Stimulated activated CD8-positive, alpha-beta memory T cell treated with anti-CD3 and anti-CD28 coated beads, Interleukin-7, amount 100 ng/mL, for 1 hour (primary cell): ENCODE measurements at places on chromosomes 6 and 20.

GRCh38 chr6:132490478-132491204 is 22.3 kb downstream of the STX7 start:
- no peak for DNase-seq

- no peak for DNase-seq
These were observed 5.9 kb downstream of the CALHM6 start for GRCh38 chr6:116467096-116467495.

DNA sequence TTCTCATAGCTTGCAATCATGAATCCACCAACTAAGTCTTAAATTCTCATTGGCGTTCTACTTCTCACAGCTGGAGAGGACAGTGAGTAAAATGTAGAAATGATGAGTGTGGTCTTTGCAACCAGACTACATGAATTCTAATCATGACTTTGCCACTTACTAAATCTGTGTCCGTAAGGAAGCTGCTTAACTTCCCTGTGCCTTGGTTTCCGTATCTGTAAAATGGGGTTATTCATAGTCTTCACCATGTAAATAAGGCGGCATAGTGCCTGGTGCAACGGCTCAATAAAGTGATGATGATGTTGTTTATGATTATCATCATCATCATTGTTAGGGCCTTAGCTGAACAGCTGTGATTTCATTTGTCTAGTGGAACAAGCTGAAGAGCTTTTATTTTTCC is 12.6 kb downstream of the CFAP206 start:
- no peak for DNase-seq

- no peak for DNase-seq
These were observed 22.6 kb upstream of the GPR6 start for GRCh38 chr6:109955491-109955890.

GRCh38 chr6:15510536-15511247 is 152.1 kb downstream of the DTNBP1 start:
- no peak for DNase-seq

DNA sequence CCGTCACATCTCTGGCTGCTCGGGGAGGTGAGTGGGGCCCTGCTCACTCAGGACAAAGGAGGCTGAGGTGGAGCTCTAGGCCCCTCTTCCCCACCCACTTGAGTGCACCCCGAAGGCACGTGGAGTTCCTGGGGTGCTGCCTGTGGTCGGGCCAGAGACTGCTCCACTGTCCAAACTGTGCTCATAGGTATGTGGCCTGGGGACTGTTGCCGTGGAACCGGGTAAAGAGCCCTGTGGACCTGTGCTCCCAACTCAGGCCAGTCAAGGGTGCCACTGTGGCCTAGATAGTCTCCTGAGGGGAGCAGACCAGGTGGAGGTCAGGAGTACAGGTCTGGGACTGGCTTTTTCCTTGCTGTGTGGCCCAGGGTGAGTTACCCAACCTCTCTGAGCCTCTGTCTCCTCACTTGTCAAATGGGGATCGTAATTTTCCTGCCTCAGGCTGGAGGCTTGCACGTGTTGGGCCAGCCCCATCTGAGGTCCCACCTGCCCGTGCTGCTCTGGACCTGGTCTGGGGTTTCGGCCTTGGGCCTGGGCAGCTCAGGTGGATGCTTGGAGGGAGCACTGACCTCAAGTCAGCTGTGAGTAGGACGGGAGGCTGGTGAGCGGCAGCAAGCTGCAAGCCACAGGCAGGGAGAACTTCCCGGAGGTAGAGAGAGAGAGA is 12.4 kb upstream of the NPBWR2 start:
- no peak for DNase-seq

GRCh38 chr6:114432400-114432799 is 89.6 kb upstream of the HS3ST5 start:
- no peak for DNase-seq

DNA sequence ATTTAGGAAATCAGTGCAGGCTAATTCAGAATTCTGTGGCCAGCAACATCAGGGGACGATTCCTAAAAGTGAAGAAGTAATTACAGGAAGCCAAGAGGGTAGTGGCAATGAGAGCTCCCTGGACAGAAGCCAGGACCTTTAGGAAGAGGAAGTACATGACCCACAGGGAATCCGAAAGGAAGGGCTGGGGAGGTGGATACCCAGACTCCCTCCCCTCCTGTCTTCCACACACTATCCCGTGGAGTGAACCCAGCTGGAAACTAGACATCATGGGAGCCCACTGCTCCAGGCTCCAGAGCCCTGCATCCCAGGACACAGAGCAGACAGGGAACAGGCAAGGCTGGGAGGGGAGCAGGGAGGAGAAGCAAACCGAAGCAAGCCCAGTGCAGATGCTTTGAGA is 83.0 kb downstream of the SNX5 start:
- no peak for DNase-seq

DNA sequence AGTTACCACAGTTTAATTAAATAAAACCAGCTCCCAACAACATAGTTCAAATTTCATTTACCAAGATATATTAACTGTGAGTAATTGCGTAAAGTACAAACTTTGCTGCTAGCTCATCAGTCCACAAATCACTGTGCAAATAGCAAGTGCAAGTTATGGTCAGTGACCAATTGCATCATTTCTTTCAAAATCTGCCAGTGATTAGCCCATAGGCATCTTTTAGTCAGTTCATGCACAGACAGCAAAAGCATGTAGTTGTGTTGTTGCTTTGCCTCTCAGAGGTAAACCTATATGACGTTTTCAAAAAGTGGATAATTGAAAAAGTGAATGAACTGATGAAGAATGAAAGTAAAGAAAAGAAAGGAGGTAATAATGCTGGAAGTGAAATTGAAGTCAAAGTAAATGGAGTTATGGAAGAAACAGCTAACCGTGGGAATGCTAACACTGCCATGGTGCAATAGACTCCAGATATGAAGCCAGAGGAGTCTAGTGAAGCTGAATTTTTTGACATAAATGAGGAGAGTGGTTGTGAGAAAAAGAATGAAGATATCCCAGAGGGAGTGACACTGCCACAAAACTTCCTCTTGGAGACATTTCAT is 36.5 kb downstream of the ENPP1 start:
- no peak for DNase-seq

DNA sequence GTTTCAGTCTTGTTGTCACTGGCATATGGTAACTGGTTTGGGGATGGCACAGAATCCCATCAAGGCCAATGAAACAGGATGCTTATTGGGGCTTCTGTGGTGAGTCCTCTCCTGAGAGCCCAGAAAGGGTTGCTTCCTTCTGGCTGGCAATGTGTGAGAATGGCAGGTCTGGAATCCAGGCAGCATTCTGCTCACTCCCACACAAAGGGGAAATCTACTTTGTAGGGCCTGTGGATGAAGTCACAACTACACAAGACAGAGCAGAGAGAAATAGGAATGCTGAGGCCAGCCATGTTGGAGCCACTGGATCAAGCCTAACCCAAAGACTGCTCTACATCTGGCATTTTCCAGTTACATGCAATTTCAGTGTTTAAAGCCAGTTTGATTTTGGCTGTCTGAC is 15.7 kb downstream of the PLAGL2 start:
- DNase-seq: no peak

GRCh38 chr20:36493051-36493800 is 48.1 kb upstream of the MYL9 start:
- DNase-seq: no peak

DNA sequence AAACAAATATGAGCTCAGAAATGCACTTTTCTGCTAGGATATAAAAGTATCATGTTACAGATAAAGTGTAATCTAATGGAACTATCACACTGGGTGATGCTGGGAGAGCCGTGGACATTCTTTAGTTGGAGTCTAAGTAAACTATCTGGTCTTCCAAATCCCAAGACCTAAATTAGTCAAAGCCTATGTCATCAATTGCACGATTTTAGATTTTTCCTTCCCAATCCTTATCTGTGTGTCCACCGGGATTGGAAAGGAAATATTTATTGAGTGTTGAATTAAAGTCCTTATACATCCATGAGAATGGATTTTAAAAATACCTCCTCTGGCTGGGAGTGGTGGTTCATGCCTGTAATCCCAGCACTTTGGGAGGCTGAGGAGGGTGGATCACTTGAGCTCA is 19.6 kb upstream of the MRAP2 start:
- DNase-seq: no peak

GRCh38 chr6:13336553-13336952 is 8.2 kb upstream of the TBC1D7 start:
- DNase-seq: peak; percentile 40

DNA sequence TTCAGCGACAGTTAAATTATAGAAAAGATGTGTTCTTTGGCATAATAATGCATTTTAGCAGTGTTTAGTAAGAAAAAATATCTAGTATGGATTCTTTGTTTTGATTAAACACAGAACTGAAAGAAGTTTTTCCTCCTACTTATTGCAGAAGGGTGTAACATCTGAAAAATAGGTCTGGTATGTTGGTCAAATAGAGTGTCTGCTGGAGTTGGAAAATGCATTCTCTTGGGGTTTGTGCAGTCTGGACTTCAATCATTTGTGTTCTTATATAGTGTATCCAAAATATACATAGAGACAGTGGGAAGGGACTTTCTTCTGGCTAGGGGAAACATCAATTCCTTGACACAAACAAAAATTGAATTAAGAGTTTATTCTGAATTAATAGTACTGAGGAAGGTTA is 132.4 kb upstream of the MAN1A1 start:
- DNase-seq: no peak

DNA sequence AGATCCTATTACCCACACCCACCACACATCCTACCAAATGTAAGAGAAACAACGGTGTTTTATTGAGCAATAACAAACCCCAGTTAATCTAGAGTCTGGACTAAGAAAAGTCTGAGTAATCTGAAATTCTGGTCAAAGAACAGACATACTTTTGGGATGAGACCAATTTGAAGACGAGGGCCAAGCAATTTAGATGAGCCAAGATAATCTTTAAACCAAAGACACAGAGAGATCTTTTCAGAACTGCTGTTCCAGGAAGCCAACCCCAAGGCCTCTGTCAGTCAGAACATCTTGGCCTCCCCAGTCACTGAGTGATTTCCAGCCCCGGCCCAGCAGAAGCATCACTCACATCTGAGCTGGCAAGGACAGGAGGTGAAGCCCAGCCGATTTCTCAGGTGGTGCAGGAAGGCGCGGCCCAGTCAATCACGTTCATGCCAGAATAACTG is 118.5 kb upstream of the SYNDIG1 start:
- no peak for DNase-seq

GRCh38 chr6:75326557-75327258 is 42.1 kb upstream of the TMEM30A start:
- no peak for DNase-seq

DNA sequence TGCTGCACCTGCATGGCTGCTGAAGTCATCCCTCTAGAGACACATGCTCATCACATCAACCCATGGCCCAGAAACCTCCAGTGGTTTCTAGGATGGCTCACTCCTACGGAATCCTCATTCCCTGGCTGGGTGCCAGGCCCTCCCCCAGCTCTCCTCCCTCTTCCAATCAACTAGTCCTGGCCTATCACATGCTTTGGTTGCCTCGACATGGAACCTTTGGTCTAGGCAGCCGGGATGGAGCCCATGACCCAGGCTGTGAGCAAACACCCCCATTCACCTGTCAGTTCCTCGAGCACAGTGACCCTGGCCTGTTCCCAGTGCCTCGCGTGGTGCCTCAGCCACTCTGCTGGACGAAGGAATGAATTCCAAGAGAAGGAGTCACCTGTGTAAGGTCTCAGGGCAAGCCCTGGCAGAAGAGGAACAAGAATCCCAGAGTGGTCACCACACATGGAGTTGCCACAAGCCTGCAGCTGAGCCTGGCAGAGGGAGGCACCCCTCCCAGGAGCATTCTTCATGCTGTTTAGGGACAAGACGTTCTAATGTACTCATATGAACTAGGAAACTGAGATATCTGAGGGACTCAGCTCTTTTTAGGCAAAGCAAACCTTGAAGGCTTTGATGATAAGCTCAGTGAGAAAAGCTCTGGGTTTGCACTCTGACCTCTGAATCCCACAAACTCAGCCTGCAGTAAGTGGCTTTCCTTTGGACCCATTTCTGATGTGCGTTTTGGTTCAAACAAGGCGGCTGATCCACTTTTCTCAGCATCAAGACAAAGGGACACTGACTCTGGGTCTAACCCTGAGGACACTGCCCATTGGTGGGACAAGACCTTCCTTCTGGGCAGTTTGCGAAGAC is 40.2 kb downstream of the PPP1R3G start:
- no peak for DNase-seq

DNA sequence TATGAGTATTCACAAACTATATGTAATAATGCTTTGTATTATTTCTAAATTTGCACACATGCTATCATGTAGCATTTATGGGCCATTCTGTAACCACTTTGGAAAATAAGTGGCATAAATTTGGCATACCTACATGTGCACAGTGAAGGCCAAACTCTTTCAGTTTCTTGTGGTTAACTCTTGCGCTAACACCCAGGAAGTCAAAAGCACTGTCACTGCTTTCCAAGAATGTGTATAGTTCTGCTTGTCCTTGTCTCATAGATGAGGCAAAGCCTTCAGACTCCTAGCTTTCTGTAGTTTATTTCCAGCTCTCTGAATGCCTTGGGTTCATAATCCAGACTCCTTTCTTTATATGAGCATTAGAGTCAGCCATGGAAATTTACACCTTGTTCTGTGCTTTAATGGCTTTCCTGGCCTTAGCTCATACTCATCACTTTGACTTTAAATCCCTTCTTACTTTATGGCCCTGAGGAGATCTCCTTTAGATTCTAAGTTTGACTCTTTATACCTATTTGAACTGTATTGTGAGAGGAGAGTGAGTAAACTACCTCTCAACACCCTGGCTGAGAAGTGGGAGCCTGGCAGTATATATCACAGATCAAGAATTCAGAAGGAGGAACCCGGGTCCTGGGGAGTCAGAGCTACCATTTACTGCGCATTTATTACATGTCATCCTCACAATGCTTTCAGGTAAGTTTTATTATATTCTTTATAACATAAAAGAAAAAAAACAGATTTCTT is 949 bp upstream of the SLC17A3 start:
- DNase-seq: no peak

DNA sequence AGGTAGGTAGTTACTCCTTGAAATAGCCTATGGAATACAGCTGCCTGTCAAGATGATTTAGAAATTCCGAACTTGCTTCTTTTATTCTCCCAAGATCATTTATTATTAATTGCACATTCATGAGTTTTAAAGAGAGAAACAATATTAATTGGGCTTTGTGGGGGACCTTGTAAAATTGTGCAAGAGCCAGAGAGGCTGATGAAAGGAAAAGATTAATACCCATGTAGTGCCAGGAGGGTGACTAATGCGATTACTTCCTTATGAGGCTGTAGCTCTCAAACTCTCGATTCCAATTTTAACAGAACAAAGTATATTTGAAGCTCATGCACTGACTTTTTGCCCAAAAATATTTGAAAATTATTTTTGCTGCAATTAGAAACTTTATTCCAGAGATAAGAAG is 423.8 kb upstream of the ID4 start:
- no peak for DNase-seq

- DNase-seq: no peak
These were observed 210.8 kb downstream of the ARHGAP18 start for GRCh38 chr6:129498950-129499842.

DNA sequence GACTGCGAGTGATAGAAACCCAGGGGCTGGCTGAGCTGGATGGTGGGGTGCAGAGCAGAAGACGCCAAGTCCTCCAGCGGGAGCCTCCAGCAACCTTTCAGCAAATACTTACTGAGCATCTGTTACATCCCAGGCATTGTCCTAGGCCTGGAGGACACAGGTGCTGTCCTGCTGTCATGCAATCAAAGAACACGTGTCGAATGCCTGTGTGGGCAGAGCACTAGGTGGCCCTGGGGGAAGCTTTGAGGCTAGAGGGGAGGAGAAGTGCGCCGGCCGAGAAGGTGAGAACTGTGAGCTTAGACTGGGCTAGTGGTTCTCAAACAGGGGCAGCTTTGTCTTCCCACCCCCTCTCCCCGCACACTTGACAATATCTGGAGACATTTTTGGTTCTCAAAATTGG is 233.6 kb downstream of the BMP7 start:
- DNase-seq: no peak
